ENCODE measurements at places on chromosomes 6 and 20.

DNA sequence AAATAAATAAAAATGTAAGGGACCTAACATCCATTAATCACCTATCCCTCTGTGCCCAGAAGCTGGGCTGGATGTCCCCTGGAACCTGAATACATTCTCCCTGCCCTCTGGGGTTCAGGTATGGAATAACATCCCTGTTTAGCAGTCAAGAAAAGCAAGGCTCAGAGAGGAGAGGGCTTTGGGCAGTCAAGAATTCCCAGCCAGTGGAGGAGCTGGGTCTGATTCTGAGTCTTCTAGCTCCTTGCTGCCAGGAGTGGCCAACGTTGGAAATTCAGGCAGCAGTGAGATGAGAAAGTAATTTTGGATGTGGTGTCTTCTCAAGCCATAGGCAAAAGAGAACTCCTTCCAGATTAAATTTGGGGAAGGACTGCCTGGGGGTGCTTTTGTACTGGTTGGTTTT, 42.6 kb upstream of the ZNFX1 start:
- DNase-seq = peak; percentile 19

GRCh38 chr6:42333612-42334011, 116.0 kb upstream of the MRPS10 start:
- DNase-seq = no peak

DNA sequence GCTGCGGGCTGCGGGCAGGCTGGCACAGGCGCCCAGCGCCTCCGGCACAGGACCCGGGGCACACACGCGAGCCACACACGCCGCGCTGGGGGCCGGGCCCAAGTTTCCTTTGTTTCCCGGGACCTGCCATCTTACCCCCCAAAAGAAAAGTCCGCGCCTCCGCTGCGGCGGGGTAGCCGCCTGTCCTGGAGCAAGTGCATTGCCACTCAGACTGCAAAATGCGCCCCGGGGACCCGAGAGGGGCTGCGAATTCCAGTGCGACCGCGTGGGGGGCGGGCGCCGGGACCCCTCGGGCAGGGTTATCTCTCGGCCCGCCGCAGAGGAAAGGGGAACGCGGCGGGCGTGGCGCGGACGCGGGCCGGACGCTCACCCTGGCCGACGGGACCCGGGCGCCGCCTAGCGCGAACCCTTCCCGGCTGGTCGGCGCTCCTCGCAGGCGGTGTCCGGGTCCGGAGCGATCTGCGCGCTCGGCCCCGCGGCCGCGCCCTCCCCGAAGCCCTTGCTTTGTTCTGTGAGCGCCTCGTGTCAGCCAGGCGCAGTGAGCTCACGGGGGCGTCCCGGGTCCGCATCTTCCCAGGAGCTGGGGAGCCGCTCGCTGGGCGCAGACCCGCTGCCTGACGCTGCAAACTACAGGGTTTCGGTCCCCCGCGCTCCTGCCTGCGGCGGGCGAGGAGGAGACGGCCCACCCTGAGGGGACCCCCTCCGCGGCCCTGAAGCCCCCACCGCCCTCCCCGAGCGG, 639 bp upstream of the CD24 start:
- peak; percentile 79 for DNase-seq

DNA sequence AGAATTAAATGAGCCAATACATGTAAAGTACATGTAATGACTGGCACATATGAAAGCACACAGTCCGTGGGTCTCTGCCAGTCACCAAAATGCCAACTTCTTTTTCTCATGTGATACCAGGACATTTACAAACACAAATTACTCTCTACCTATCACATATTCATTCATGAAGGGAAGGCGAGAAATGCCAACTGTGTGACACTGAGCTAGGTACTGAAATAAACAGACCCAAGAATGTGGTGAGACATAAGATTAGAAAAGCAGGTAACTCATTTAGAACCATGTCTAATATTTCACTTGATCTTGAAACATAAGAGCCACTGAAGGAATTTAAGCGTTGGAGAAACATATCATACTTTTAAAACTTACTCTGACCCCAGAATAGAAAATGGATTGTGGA, 41.4 kb downstream of the HBS1L start:
- no peak for DNase-seq

- peak; percentile 35 for DNase-seq
These were observed 161.0 kb downstream of the RALGAPA2 start for GRCh38 chr20:20551409-20551808.

All from NCI-H345 (cell line).